AG08395 (cell line): ENCODE measurements at places on chromosomes 6 and 20.

DNA sequence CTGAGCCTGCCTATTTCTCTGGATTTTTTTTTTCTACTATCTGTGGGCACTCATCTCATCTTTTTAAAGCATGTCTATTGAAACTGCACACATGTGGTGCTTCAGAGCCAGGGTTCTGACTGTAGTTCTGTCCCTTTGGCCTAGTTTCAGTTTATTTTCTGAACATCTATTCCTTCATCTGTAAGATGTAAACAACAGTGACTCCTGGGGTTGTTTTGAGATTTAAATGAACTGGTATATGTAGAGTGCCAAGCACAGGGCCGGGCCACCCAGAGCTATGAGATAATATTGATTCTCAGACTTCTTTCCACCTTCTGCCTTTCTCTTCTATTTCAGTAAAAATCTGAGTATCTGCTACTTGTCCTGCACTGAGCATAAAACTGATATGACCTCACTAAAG is 185.1 kb downstream of the CARMIL1 start:
- DNase-seq, result no peak

GRCh38 chr6:117227245-117227962 is 38.0 kb upstream of the VGLL2 start:
- DNase-seq, result no peak

GRCh38 chr6:140049251-140049650 is 674.8 kb upstream of the CITED2 start:
- no peak for DNase-seq

GRCh38 chr6:75223428-75223827 is 17.6 kb upstream of the COL12A1 start:
- no peak for DNase-seq

DNA sequence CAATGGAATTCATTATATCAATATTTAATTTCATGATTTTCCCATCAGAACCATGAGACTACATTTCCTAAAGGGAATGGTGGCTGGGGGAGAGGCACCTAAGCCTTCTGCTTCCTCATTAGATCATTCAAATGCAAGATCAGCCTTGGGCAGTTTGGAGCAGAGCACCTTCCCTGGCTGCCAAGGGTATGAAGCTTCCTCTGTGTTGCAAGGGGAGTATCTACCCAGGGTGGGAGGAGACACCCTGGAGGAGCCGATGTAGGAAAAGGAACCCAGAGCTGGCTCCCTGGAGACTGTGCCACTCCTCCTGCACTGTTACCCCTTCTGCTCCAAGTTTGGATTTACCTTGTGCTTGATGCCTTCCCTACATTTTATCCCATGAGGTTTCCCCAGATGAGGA is 299.7 kb upstream of the PRDM1 start:
- DNase-seq, result no peak

GRCh38 chr6:12459945-12460661 is 169.9 kb downstream of the EDN1 start:
- no peak for DNase-seq
